ENCODE measurements at places on chromosomes 1 and 21.
A peak's percentile ranks its signal among the peaks of the same experiment; 100 is the strongest.

- H3K36me3 ChIP-seq, result no peaks in the 10 kb centered on the region
- H3K27me3 ChIP-seq, result no peaks in the 10 kb centered on the region
- no peak overlapping the region for H3K4me3 ChIP-seq
- peak overlapping the region; percentile 8 for H3K27ac ChIP-seq
- DNase-seq, result peak; percentile 30
These were observed 358.5 kb downstream of the GPATCH2 start for GRCh38 chr1:217272385-217272784.

DNA sequence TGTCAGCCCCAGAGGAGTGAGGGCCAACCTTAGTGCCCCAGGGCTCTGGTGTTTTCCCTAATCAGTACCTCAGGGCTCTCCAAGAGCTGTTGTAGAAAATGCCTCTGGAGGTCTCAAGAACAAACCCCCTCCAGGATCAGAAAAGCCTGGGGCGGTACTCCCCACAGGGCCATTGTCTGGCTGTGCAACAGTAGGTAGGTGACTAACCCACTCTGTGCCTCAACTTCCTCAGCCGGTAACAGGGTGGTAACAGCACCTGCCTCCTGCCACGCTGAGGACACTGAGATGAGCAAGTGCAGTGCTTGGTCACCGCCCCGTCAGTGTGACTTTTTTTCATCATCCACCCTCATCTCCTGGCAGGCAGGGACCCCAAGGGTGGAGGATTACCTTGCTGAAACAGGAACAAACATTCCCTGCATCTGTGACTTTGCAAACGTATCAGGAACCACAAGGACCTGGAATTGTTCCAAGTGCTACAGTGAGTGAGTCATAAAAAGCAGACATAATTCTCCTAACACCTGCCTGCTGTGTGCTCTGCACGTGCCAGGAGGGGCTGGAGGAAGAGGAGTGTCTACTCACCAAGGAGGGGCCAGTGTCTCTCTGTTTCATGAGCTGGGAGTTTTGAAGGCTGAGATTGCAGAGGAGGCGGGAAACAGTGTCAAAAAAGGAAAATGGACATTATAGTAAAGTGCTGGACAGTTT, 440.8 kb downstream of the NPHP4 start:
- H3K4me3 ChIP-seq, result no peak overlapping the region
- peak; percentile 80 for DNase-seq
- no peaks in the 10 kb centered on the region for H3K36me3 ChIP-seq
- peaks cover 16% of the 10 kb centered on the region for H3K4me1 ChIP-seq

DNA sequence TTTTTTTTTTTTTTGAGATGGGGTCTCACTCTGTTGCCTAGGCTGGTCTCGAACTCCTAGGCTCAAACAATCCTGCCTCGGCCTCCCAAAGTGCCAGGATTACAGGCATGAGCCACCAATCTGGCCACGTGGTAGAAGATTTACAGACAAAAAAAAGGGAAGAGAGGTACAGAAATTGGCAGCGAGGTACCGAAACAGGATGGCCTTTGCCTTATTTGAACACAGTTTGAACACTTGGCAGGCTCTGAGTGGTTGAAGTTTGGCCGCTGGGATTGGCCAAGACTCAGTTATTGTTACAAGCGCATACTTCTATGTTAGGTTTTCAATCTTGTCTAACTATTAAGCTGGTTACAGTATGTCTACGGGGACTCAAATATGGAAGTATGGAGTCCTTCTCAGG, 6.2 kb upstream of the AADACL4 start:
- H3K27ac ChIP-seq, result no peak overlapping the region
- peaks cover 6% of the 10 kb centered on the region for H3K27me3 ChIP-seq
- no peaks in the 10 kb centered on the region for H3K36me3 ChIP-seq
- H3K4me3 ChIP-seq, result no peak overlapping the region
- H3K4me1 ChIP-seq, result no peaks in the 10 kb centered on the region

- H3K27me3 ChIP-seq, result no peaks in the 10 kb centered on the region
- peaks cover 9% of the 10 kb centered on the region for H3K4me1 ChIP-seq
- DNase-seq, result no peak
- H3K27ac ChIP-seq, result peak overlapping the region; percentile 37
These were observed 49.9 kb downstream of the LHX9 start for GRCh38 chr1:197967066-197967465.

DNA sequence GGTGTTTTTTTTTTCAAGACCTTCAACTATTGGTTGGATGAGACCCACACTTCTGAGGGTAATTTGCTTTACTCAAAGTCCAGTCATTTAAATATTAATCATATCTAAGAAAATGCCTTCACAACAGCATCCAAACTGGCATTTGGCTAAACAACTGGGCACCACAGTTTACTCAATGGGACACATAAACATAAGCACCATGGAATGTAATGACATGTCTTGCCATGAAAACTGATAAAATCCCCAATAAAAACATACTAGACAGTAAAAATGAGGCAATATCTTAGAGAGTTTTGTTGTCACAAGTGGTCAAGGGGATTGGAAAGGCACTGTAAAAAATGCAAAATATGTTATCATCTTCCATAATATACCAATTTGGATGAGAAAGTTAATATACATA, 838.8 kb upstream of the ADAMTS5 start:
- no peak overlapping the region for H3K27ac ChIP-seq
- no peaks in the 10 kb centered on the region for H3K36me3 ChIP-seq

DNA sequence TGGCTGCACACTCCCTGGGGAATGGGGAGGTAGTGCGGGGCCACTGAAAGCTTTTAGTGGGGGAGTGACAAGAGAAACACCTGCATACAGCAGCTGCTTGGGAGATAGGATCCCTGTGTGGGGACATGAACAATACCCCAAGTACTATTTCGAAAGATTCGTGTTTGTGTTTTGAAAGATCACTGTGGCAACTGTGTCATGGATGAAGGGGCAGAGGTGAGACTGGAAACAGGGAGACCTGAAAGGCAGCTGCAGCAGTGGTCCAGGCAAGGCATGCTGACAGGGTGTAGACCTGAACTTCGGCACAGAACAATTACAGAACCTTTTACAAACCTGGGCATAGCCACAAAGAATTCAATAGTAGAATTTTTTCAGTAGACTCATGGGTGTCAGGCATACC, 32.9 kb downstream of the TENT5C start:
- no peak for DNase-seq
- H3K36me3 ChIP-seq, result no peaks in the 10 kb centered on the region
- H3K4me1 ChIP-seq, result no peaks in the 10 kb centered on the region
- H3K4me3 ChIP-seq, result no peak overlapping the region
- H3K27me3 ChIP-seq, result no peaks in the 10 kb centered on the region

- peak; percentile 93 for DNase-seq
- peak within 1 kb of the TSS; percentile 75 for H3K4me3 ChIP-seq
- peaks cover 37% of the 10 kb centered on the region for H3K36me3 ChIP-seq
- H3K27ac ChIP-seq, result peak within 1 kb of the TSS; percentile 99
- no peaks in the 10 kb centered on the region for H3K27me3 ChIP-seq
These were observed at the start of gene SSU72 for GRCh38 chr1:1574721-1575537. Gene SSU72, minus strand, starts transcription at chr1:1574863. Its CDS starts 306 bp downstream, at chr1:1574557.

GRCh38 chr21:38968887-38969543, 163.3 kb downstream of the ETS2 start:
- H3K4me3 ChIP-seq, result no peak overlapping the region
- no peaks in the 10 kb centered on the region for H3K27me3 ChIP-seq
- no peak for DNase-seq
- no peaks in the 10 kb centered on the region for H3K36me3 ChIP-seq
- no peak overlapping the region for H3K27ac ChIP-seq

- H3K27me3 ChIP-seq, result no peaks in the 10 kb centered on the region
- H3K4me1 ChIP-seq, result peaks cover 5% of the 10 kb centered on the region
- no peak for DNase-seq
These were observed 936 bp upstream of the NCAM2 start for GRCh38 chr21:20997311-20997635.

DNA sequence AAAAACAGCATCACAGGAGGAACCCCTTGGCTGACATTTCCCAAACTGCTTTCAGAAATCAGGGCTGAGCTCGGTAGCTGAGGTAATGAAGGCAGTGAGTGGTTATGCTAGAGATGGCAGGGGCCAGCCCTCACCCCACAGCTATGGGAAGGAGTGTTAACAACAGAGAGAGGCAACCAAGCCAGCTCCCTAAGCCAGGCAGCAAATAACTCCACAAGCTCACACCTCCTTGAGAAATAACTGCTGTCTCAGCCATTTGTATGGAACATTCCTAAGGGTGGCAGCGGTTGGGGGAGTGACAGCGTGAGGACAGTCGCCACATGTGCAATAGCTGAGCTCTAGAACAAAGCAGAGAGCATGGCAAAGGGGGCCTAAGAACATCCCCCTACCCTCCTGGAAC, 42.6 kb downstream of the LMX1A start:
- H3K4me3 ChIP-seq, result no peak overlapping the region
- no peaks in the 10 kb centered on the region for H3K4me1 ChIP-seq
- H3K36me3 ChIP-seq, result no peaks in the 10 kb centered on the region
- H3K27me3 ChIP-seq, result peaks cover 54% of the 10 kb centered on the region
- no peak overlapping the region for H3K27ac ChIP-seq

GRCh38 chr1:227897704-227898438, 49.9 kb downstream of the WNT9A start:
- no peak overlapping the region for H3K27ac ChIP-seq
- H3K36me3 ChIP-seq, result no peaks in the 10 kb centered on the region

DNA sequence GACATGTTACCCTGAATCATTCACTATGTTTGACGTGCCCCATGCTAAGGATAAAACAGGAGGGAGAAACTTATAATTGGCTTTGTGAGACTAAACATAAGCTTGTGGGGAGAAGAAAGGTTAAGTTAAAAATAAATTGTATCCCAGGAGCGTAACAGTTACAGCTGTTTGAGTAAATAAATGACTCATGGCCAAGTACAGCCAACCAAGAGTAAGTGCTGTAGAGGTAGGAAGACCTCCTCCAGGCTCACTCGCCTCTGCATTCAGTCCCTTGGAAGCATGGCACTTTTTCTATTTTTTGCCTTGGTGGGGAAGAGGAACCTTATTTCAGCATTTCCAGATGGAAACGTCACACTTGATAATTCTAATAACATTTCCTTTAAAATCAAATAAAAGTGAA, 116.5 kb downstream of the ZP4 start:
- H3K36me3 ChIP-seq, result no peaks in the 10 kb centered on the region
- DNase-seq, result peak; percentile 24
- no peaks in the 10 kb centered on the region for H3K27me3 ChIP-seq
- H3K4me3 ChIP-seq, result no peak overlapping the region
- H3K27ac ChIP-seq, result no peak overlapping the region

DNA sequence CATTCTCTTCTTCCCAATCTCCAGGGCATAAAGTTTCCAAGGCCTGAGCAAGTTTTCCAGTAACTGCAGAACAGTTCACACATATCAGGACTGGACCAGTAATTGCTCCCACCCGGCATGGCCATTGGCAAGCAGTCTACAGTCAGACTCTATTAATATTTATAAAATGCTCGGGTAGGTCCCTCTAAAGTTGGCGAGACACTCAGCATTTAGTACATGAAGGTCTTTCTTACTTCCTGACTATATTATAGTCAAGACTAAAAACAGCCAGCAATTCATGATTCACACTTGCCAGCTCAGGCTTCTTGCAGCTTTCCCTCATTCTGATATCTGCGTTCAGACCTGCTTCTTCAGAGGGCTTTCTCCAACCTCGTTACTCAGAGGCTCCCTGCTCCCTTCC, 25.4 kb downstream of the GADD45A start:
- no peaks in the 10 kb centered on the region for H3K27me3 ChIP-seq
- peaks cover 24% of the 10 kb centered on the region for H3K36me3 ChIP-seq
- peaks cover 37% of the 10 kb centered on the region for H3K4me1 ChIP-seq
- peak overlapping the region; percentile 80 for H3K27ac ChIP-seq
- H3K4me3 ChIP-seq, result no peak overlapping the region
- no peak for DNase-seq

DNA sequence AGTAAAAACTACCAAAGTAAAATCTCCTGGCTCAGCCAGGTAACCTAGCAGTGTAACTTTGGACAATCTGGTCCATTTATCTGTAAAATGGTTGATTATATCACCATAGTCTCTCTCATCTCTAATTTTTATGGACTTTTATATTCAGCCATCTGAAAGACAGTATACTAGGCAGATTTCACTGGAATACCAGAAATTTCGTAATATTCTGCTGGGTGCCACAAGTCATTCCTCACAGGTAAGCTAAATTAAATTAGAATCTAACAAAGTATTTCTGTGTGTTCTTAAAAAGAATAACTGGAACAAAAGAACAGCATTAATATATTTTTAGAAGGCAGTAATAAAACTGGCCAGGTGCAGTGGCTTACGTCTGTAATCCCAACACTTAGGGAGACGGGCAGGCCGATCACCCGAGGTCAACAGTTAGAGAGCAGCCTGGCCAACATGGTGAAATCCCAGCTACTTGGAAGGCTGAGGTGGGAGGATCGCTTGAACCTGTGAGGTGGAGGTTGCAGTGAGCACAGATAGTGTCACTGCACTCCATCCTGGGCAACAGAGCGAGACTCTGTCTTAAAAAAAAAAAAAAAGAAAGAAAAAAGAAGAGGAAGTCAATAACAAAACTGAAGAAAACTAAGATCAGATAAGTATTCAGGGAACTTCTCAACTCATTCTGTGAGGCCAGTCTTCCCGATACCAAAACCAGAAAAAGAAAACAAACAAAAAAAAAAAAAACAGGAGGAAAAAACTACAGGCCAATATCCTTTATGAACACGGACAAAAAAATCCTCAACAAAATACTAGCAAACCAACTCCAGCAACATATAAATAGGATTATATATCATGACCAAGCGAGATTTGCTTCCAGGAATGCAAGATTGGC, 35.9 kb downstream of the PIK3R3 start:
- DNase-seq, result no peak
- H3K4me3 ChIP-seq, result no peak overlapping the region
- H3K27me3 ChIP-seq, result no peaks in the 10 kb centered on the region
- no peak overlapping the region for H3K27ac ChIP-seq

DNA sequence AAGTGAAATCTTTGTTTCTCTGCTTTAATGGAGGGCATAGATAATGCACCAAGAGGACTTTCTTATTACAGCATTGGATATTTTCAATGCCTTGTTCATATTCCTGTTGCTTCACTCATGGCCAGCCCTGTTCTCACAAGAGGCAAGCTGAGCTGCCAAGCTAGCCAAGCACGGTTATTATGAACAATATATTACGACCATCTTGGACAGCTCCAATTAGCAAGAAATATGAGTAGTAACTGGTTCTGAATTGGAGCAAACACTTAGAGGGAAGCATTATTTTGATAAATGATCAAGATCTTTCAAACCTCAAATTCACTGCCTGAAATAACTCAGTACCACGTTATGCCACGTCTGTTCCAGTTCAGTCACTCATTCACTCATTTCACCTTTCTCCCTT, 159.8 kb downstream of the SETD4 start:
- no peak overlapping the region for H3K4me3 ChIP-seq
- no peak for DNase-seq
- H3K27ac ChIP-seq, result no peak overlapping the region
- H3K4me1 ChIP-seq, result peaks cover 9% of the 10 kb centered on the region
- H3K27me3 ChIP-seq, result peaks cover 27% of the 10 kb centered on the region

DNA sequence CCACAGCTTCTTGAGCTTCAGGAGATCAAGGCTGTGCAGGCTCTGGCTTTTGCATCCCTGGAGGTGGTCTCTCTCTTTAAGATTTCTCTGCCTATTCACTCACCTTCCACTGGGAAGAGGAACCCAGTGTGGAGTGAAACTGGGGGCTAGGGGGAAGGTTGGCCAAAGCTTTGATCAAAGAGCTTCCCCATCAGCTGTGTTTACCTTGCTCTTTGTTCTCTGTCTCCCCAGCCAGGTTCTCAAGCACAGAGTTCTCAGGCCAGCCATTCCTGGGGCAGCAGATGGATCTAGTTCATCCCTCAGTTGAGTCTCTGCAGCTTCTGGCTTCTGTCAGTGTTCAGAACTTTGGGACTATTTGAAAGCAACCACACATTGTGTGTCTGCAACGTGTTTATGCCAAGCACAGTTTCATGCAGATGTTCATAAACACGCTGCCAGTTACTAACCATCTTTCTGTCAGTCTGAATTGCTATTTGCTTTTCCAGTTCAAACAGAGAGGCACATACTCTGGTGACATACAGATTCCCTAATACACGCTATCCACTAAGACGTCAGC, 17.2 kb upstream of the MRPS14 start:
- H3K36me3 ChIP-seq, result no peaks in the 10 kb centered on the region
- H3K27me3 ChIP-seq, result no peaks in the 10 kb centered on the region
- peaks cover 7% of the 10 kb centered on the region for H3K4me1 ChIP-seq
- no peak for DNase-seq
